CD4-positive, alpha-beta memory T cell (primary cell): ENCODE measurements at places on chromosomes 12 and 14. TPM values are rescaled to one million over a fixed set of nuclear protein-coding genes. Genes with fewer than 3 reads are reported as not detected.

TMEM63C gene
- total RNA-seq: 1.7 TPM

DNA sequence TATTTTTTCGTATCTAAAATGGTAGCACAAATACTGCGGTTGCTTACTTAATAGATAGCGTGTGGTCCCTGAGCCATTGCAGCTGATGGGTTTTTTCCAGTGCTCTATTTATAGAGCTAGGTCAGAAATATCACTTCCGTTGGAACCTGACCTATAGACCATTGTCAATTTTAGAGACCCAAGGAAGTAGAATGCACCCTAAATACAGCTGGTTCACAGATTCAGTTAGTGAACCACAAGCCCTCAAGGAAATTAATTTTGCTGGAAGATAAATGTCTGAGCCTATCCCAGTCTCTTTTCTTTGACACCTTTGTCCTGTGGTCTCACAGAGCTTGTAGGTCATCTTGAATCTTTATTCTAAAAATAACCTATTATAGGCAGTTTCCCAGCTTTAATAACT lies 391.0 kb downstream of the ZFP36L1 start:
- no peak for DNase-seq

- DNase-seq: no peak
Observed at GRCh38 chr14:45185100-45185814, 49.5 kb downstream of the FANCM start.

GPR65 gene
- 14.2 TPM for total RNA-seq
